ENCODE measurements at places on chromosomes 2 and 18. TPM values are rescaled to one million over a fixed set of nuclear protein-coding genes. Genes with fewer than 3 reads are reported as not detected.

PJVK gene
- total RNA-seq, result 4.1 TPM

SPDYA gene
- total RNA-seq, result 4.9 TPM

- H3K27ac ChIP-seq, result no peak overlapping the region
- no peaks in the 10 kb centered on the region for H3K36me3 ChIP-seq
- H3K4me1 ChIP-seq, result peaks cover 23% of the 10 kb centered on the region
- no peak for DNase-seq
- H3K27me3 ChIP-seq, result no peaks in the 10 kb centered on the region
Observed at GRCh38 chr2:134154246-134154645, 99.6 kb upstream of the MGAT5 start.

GRCh38 chr2:126736133-126736874 is 80.3 kb downstream of the GYPC start:
- H3K27me3 ChIP-seq, result no peaks in the 10 kb centered on the region
- no peak overlapping the region for H3K27ac ChIP-seq

DNA sequence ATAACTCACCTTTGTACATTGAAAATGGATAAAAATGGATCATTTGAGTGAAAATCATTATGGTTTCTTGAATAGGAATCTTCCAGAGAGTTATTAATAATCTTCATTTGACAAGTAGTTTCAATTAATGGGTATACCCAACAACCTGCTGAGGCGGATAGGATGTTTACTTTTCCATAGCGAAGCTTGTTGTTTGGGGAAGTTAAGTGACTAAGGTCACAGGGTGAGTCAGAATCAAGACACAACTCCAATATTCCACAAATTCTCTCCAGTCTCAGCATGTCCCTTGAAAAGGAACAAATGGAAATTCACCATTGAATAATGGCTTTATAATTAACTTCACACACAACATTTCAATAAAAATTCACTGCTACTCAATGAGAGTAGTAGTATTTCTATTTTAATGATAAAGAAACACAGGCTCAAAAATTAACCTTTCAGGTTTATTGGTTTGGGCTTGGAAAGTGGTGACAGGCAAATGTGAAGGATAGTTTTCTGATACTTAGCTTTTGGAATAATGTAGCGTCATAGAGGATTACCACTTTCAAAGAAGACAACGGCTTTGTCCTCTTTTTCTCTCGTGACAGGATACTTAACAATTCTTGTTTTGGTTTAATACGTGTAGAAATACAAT is 211.3 kb downstream of the GPD2 start:
- no peak overlapping the region for H3K27ac ChIP-seq
- H3K36me3 ChIP-seq, result no peaks in the 10 kb centered on the region
- no peaks in the 10 kb centered on the region for H3K4me1 ChIP-seq
